Stimulated activated CD4-positive, alpha-beta T cell treated with anti-CD3 and anti-CD28 coated beads, Interleukin-2, amount 100 ng/mL, for 4 hours (primary cell): ENCODE measurements at places on chromosomes 3 and 15.

GRCh38 chr3:150736903-150737832 lies 25.8 kb downstream of the SIAH2 start:
- DNase-seq: no peak

- no peak for DNase-seq
These were observed 16.4 kb downstream of the UBE2E2 start for GRCh38 chr3:23219552-23219951.

- DNase-seq: no peak
These were observed 15.0 kb downstream of the RPLP1 start for GRCh38 chr15:69467636-69468035.

DNA sequence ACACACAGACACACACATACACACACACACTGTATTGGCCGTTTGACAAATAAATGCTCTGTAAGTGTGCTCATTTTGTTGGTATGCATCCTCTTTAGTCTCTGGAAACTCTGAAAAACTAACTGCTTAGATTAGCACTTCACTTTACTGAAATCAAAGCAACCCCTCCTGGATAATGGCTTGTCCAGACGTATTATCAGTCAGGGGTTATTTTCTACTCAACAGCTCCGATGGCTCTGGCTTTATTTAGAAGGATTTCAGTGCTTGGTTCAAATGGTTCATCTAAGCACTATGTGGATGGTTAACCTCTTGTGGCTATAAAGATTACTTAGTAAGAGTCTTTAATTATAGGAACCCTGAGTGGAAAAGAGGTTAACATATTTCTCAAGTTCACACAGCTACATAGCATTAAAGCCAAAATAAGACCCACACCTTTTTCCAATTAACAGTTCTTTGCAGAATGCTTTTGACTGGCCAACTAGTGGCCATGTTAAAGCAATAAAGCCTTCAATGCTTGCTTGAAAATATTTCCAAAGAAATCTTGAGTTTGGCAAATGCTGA lies 516.1 kb upstream of the NAALADL2 start:
- no peak for DNase-seq

DNA sequence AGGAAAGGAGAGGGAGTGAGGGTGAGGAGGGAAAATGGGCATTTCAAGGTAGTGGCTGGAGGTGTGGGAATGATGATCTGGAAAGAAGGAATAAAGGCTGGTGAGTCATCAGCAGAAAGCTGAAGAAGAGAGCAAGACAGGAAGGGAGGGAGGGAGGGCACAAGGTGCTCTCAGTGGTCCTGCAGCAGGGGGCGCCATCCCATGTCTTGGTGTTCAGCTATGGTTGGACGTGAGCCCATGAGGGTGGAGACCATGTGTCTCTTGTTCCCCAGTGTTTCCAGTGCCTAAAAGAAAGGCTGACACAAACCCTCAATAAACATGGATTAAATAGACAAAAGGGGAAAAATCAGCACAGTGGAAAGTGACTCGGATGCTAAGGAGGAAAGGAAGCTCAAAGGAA lies 228.5 kb downstream of the NTRK3 start:
- DNase-seq: no peak

DNA sequence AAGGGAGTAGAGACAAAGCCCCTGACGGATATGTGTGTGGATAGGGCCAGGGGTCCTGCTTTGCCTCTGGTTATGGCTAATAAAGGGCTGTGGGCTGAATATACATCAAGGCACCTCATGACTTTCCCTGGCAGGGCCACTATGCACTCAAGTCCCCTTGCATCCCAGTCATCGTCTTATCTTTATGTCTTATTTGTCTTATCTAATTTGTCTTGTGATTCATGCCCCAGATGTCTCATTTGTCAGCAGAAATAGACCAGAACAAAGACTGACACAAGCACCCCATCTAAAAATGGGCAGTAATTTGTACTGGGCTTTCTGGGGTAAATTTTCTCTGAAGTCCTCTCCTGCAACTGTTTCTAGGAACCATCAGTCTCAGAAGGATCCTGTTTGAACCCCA lies 68.6 kb downstream of the ITGA11 start:
- DNase-seq: no peak

DNA sequence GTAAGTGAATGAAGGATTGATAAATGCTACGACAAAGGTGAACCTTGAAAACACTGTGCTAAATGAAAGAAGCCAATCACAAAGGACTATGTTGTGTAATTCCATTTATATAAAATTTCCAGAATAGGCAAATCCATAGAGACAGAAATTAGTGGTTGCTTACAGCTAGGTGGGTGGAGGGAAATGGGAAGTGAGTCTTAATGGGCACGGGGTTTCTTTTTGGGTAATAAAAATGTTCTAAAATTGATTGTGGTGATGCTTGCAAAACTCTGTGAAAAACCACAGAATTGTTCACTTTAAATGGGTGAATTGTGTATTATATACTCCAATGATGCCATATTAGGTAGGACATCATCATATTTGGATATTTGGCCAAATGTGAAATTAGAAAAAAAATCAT lies 20.9 kb upstream of the TEX9 start:
- DNase-seq: no peak

- DNase-seq: no peak
These were observed 53.6 kb downstream of the PAK2 start for GRCh38 chr3:196793246-196793645.

GRCh38 chr15:42158941-42159340 lies 2.5 kb upstream of the PLA2G4F start:
- DNase-seq: no peak

DNA sequence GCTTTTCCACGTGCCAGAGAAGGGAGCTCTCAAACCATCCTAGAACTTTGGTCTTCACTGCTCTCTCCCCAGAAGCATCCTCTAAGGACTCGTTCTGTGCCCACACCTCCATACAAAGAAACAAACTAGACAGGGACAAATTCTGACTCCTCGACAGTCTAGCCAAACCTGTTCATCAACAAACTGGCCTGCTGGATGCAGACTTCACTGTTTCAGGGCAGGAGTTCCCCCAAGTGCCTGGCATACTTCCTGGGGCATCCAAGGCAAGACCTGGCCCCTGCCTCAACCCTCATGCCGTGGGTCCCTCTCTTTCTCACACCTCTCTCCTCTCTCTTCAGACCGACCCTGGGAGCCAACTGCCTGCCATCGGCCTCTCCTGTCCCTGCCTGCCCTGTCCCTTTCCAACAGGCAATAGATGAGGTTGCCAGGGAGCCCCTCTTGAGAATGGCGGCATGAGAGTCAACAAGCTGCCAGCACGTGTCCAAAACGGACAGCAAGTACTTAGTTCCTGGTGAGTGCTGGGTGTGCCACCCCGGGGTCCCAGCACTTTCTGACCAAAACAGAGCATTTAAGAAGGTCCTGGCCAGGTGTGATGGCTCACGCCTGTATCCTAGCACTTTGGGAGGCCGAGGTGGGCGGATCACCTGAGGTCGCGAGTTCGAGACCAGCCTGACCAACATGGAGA lies 79.1 kb upstream of the HES1 start:
- DNase-seq: no peak

GRCh38 chr15:53193149-53193548 lies 403.0 kb upstream of the ONECUT1 start:
- no peak for DNase-seq

DNA sequence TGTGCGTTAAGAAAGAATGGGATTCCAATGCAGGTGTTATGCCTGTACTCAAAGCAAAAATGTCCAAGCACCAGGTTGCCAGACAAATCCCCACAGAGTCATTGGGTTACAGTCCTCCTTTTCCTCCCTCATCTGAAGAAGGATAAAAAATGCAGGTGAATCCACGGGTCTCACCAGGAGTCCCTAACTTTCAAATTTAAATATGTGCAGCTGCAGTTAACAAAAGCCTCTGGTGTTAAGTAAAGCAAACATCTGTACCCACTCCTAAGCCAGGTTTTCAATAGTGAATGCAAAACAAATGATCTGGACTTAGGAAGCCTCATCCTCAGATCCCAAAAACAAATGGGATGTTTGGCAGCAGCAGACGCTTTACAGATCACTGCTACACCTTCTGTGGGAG lies 70.4 kb upstream of the SETMAR start:
- DNase-seq: no peak

DNA sequence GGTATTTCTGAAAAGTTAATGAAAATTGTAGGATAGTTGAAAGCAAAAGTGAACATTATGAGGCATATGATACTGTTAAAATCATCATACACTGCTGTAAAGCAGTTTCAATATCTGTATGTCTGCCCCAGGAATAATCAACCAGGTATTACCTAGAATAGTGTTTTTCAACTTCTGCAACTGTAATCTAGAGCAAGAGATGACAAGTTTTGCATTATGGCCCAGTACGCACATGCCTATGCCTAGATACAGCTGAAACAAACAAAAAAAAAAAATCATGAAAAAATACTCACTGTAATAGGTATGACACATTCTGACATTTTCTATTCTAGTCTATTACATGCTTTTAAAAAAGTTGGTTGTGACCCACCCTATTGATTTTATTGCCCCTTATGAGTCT lies 240.7 kb upstream of the ST8SIA2 start:
- no peak for DNase-seq

- DNase-seq: no peak
These were observed 15.0 kb downstream of the KLF13 start for GRCh38 chr15:31341496-31342195.

DNA sequence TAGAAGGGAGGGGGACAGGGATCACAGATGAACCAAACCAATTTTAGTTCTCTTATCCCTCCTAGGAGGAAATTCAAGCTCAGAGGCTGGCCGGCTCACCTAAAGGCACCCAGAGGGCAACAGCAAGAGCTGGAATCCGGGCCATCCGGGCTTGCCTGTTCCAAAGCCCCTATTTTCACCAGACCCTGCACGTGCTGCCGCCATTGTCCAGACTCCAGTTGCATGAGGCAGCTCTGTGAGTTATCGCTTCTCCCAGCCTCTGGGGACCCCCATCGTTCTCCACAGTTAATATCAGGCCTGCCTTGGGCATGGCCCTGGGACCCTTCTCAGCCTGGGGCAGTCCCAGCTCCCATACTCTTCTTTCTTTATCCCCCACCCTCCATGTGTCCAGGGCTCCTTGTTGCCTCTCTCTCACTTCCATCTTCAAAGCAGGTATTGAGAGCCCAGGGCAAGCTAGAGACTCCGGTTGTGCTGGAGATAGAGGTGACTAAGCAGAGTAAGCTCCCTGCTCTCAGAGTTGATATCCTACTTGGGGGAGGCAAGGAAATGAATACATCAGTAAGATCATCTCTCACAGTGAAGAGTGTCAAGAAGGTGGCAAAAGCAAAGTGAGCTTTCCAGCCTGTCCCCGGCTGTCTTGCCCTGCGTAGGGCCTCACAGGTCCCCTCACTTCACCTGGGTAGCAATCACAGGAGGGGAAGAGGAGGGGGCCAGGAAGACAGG lies 322.8 kb downstream of the UACA start:
- DNase-seq: no peak

GRCh38 chr3:38015485-38015884 lies 14.0 kb downstream of the PLCD1 start:
- DNase-seq: no peak

DNA sequence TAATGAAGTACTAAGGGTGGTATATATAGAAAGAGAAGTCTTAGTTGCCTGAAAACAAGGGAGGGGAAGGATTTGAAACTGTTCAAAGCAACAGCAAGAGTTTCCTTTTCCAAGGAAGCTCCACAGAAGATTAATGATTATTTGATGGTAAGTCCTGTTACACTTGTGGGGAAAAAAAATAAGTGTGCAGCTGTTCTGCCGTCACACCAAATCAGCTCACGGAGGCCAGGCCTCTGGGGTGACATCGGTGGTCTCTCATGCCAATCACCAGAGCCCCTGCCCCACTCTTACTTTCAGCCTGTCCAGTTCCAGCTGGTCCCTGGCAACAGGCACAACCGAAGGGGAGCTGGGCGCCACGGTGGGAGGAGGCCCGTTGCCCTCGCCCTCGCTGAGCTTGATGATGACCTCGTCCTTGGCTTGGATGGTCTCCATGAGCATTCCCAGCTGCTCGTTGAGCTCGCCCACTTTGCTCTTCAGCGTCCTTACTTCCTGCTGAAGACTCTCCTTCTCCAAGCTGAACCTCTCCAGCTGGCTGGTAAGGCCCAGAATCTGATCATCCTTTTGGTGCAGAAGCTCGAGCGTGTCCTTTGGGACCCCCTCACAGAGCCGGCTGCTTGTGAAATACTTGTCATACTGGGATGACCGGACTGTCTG lies 53.5 kb downstream of the TBC1D2B start:
- no peak for DNase-seq

GRCh38 chr3:128619146-128619890 lies 31.3 kb downstream of the RPN1 start:
- peak; percentile 10 for DNase-seq

- DNase-seq: no peak
These were observed 84.0 kb upstream of the HERC1 start for GRCh38 chr15:63917588-63918316.

DNA sequence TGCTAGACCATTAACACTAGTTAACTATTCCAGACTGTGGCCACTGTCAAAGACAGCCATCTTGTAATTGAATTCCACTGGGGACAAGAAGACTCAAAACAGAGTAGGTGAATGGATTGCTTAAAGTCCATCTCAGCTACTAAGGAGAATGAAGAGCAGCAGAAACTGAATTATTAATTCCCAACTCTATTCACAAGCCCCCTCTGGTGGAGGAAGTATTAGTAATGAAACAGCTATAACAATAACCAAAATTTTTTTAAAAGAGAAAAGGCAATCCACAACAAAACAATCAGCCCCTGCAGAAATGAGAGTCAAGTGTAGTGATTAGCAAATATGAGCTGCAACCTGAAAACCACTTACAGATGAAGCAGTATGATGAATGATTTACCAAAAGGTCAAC lies 302.8 kb downstream of the FHIT start:
- no peak for DNase-seq

DNA sequence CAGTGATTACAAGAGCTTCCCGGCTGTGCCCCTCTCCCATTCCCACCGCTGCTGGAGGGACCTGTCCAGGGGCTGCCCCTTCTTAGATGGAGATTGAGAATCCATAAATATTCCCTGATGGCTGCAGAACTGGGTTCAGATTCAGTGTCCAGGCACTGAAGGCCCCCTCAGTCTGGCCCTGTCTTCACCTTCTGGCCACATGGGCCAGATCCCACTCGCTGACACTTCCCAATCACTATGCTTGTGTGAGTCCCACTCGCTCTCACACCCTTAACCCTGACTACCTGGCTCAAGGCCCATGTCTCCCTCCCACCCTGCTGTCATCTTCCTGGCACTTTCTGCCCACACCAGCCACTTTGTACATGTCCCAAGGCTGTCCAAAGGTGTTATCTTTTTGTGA lies 15.5 kb upstream of the MRPS22 start:
- no peak for DNase-seq

DNA sequence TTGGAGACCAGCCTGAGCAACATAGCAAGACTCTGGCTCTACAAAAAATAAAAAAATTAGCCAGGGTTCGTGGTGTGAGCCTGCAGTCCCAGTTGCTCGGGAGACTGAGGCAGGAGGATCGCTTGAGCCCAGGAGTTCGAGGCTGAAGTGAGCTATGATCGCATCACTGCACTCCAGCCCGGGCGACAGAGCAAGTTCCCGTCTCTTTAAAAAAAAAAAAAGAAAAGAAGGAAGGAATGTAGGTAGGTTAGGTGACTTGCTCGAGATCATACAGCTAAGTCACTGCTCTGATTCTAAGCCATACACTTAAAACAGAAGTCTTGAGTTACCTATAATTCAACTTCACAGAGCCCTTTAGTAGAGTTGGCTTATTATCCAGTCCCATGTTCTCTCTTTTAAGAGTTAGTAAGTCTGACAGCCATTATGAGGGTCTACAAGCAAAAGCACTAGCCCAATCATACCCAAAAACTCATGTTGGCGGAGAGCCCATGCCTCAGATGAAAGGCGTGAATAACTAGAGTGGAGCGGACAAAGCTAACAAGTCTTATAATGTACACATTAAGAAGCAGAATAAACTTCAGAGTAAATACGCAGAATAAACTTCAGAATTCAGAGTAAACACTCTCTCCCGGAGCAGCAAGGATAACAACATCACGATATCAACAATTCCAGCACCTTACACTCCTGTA lies 768 bp downstream of the AAGAB start:
- no peak for DNase-seq
